ENCODE measurements at places on chromosomes 3 and 15.

- DNase-seq, result no peak
Measured at GRCh38 chr3:176172492-176172891, 1024.8 kb downstream of the TBL1XR1 start.

DNA sequence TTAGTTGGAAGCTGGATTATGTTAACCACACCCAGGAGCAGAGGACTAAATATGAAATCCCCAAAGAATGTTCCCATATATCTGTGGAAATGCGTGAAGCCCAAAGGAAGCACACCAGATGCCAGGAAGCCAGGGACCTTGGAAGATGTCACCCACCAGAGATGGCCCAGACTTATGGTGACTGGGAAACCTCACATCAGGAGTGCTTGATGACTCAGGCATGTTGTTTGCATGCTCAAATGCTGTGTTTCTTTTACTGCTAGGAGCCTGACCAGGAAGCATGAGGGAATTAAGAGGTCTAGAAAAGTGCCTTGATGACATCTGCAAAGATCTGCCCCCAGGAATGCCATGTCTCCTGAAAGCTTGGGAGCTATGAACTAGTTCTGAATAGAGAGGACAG lies 109.0 kb upstream of the SLC2A2 start:
- no peak for DNase-seq

GRCh38 chr15:67043939-67044771 lies 21.2 kb upstream of the SMAD3 start:
- no peak for DNase-seq

DNA sequence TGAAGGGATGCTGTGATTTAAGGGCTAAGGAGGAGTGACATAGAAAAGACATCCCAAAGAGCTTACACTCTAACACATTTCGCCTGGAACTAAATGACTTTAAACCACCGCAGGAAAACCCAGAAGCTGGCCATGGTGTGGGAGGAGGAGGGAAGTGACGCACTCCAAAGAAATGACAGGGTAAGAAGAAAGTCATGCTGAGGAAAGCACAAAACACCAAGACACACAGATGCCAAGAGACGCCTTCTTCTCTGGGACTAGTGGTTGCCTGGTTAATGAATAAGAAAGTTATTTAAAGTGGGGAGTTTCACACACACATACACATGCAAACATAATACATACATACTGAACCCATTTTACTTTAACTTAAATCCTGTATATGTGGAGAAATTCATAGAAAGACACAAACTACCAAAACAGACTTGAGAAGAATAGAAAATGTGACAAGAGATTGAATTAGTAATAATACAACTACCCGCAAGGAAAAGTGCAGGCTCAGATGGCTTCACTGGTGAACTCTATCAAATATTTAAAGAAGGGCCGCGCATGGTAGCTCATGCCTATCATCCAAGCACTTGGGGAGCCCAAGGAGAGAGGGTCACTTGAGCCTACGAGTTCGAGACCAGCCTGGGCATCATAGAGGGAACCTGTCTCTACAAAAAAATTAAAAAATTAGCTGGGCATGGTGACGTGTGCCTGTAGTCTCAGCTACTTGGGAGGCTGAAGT lies 125.5 kb downstream of the NSMCE3 start:
- no peak for DNase-seq

DNA sequence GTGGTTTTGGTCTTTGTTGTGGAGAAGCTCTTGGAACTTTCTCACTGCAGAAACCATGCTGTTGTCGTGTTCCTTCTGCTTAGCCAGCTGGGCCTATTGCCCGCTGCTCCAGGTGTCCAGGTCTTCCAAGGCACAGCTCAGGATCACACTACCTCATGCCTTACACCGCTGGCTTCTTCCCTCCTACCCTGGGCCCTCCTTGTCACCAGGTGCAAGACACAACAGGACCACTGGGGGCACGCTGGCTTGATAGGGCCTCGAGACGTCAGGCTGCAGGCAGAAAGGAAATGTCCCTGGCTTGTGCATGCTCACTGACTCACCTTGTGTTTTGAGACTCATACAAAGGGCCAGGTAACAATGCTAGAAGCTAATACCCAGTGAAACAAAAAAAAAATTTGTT lies 32.3 kb downstream of the PAQR9 start:
- no peak for DNase-seq

GRCh38 chr3:30608598-30608947 lies 2.2 kb downstream of the TGFBR2 start:
- DNase-seq, result no peak

GRCh38 chr3:30289324-30289723 lies 317.1 kb upstream of the TGFBR2 start:
- DNase-seq, result no peak

DNA sequence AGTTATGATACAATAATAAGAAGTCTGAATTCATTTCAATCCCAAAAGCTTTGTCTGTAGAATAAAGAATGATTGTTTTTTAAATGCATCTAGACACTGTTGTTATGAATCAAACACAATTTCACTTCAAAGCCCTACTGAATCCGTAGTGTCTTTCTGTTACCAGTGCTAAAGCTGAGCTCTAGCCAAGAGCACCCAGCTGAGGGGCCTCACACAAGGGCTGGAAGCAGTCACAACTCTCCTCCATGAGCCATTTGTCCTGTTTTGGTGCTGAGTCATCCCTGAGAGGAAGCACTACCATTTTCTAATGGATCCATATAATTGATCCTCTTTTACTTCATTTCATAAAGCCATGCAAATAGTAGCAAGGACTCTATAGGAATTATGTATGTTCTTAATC lies 158.2 kb upstream of the ANKRD28 start:
- no peak for DNase-seq

DNA sequence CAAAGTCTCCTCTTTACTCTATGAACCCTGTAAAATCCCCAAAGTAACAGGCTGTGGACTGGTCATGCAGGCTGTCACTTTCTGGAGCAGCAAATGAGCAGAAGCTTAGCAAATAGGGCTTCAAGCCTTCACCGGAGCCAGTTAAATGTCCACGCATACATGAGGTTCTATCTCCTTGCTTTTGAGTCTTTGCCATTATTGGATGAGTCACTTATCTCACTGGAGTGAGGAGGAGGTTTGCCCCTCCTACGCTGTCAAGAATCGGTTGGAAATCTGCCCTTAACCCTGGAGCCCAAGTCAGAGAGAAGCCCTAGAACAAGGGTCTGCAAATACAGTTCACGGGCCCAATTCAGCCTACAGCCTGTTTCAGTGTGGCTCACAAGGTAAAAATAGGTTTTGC lies 126.1 kb upstream of the CTNNB1 start:
- no peak for DNase-seq

- no peak for DNase-seq
Measured at GRCh38 chr3:75303741-75304140, 360.4 kb upstream of the FRG2C start.

DNA sequence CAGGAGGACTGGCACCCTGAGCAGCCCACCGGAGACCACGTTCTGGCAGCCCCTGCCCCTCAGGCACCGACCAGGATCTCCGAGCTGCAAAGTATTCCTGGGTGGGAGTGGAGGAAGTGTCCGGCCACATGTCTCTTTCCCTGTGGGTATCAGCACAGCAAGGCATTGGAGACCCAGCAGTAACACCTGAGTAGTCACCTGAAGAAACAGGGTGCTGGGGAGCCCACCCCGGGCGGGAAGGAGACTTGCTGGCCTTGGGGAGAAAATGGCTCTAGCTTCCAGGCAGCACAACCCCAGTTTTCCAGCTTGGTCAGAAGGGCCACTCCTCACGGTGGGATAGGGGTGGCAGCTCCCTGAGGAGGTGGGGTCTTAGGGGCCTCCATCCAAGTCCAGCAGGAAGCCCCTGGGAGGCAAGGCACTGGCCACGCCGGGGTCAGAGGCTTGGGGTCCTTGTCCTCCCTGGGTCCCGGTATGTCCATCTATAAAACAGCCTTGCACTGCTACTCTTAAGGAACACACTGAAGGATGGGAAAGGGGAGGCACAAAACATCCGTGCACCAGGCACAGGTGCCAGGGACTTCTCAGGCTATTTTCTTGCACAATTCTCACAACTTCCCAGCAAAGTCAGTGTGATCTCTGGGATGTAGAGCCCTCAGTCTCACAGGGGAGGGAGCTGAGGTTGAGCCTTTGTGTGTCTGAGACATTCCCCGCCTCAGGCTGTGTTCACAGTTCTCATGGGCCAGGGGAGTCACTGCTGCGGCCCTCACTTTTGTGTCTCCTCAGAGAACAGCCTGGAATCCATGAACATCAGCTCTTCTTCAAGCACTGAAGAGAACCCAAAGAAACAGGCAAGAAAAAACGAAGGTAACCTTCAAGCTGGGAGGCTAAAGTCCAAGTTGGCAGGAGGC lies 11.9 kb downstream of the CFAP100 start:
- no peak for DNase-seq

GRCh38 chr15:44802336-44802735 lies 66.0 kb downstream of the TRIM69 start:
- DNase-seq, result no peak

GRCh38 chr3:43764471-43764870 lies 73.7 kb downstream of the ABHD5 start:
- DNase-seq, result no peak

DNA sequence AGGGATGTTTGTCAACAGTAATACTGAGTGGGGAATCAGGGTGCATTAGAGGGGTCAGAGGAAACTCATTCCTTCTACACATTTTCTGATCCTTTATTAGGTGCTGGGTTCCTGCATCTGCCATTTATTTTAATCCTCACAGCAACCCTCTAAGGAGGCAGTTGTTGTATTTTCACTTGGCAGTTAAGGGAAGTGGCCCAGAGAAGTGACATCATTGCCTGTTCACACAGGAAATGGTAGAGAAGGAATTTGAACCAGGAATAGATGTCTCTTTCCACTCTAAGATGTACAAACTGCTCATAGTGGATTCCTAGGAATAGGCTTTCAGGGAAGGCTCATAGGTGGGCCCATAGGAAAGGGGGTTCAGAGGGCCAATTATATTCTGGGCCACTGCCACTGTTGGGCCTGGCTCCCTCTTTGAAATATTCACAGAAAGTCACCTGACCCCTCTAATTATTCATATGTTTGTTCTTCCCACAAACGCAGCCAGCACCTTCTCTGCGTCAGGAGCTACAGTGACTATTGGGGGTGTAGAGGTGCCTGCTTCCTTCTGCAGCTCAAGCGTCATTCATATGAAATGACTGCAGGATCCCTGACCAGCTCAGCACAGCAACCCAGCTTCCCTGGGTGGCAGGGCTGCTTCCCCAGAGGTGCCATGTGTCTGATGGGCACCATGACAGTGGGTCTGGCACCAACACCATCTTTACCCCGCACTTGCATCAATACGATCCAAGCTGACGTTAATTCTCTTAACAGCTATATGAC lies 163.9 kb upstream of the SMAD3 start:
- DNase-seq, result no peak

- no peak for DNase-seq
Measured at GRCh38 chr3:175186511-175186910, 327.4 kb downstream of the NAALADL2 start.

DNA sequence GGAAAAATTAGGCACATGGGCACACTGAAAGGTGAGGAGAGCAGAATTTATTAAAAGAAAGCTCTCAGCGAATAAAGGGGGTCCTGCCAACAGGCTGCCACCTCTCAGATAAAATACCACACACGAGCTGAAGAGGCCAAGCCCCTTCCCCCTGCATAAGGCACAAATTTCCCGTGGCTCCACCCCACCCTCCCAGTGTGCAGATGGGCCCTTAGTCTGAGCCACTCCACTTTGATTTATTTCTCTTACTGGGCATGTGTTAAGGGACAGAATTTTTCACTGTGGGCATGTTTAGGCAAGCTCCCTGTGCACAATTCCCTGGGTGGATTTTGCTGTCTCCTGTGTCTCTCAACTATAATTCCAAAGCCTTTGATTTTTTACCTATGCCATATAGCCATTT lies 409.8 kb downstream of the TBL1XR1 start:
- DNase-seq, result no peak

- DNase-seq, result no peak
Measured at GRCh38 chr3:71087143-71088018, 496.1 kb downstream of the FOXP1 start.

- DNase-seq, result no peak
Measured at GRCh38 chr3:24523215-24523614, 28.6 kb upstream of the THRB start.

- no peak for DNase-seq
Measured at GRCh38 chr3:129084501-129084900, 23.9 kb downstream of the GP9 start.

- DNase-seq, result no peak
Measured at GRCh38 chr15:25944386-25944785, 81.3 kb upstream of the ATP10A start.

DNA sequence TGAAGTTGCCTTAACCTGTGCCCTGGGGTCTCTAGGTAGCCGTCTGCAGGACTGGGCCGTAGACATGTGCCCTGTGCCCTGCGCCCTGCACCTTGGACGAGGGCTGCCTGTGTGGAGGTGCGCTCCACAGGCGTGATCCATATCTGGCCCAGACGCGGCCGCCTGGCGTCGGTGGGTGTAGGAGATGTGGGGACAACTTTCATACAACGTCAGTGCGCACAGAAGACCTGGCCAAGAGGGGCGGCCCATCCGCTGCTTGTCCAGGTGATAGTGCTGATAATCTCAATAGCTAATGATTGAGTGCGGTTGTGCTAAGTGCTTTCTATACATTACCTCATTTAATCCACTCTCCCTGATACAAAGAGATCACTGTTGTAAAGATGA lies 665 bp upstream of the RASGRP1 start:
- DNase-seq, result no peak
